ENCODE measurements at places on chromosomes 11 and 22. TPM values are rescaled to one million over a fixed set of nuclear protein-coding genes. Genes with fewer than 3 reads are reported as not detected.

Gene P4HA3
- 0.27 TPM for total RNA-seq

Gene OR5B21
- not detected for total RNA-seq

Gene SMPD1
- total RNA-seq: 43.8 TPM

Gene POU2AF2
- not detected for total RNA-seq

Gene PAFAH1B2
- total RNA-seq: 70.7 TPM

Gene PEX16
- total RNA-seq: 111 TPM

Gene TIMP3
- 65.1 TPM for total RNA-seq

Gene MB
- 9.0 TPM for total RNA-seq

Gene OR11H1
- total RNA-seq: not detected

Gene OR51B5
- total RNA-seq: not detected

Gene ZNRD2
- total RNA-seq: 6.4 TPM

Gene PTPN5
- not detected for total RNA-seq
